Cerebellar nuclear complex (tissue), 1 donor: ENCODE measurements at places on chromosomes 13 and 19.

- DNase-seq, result no peak
Observed at GRCh38 chr13:98730441-98730840, 22.0 kb downstream of the SLC15A1 start.

DNA sequence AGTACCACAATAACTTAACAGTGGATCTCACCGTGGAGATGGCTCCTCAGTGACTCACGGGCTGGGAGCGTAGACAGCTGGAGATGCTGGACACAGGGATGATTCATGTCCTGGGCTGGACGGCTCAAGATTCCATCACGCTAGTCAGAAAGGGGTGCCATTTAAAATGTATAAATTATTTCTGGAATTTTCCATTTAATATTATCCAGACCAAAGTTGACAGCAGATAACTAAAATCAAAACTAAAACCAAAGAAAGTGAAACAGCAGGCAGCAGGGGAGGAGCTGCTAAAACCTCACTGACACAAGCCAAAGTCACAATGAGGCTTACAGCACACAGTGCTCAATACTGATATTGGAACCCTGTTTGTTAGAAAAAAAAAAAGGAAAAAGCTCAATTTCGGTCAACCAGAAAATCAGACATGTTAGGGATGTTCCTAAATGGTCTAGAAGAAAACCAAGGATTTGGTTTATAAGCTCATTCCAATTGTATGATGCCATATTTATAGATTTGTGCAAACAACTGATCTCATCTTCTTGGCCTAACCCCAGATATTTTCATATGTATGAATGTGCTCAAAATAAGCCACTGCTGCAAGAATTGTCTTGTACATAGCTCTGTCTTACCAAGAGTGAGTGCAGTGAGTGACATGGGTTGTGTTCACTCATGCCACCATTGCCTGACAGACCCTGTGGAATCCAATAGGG lies 111.8 kb downstream of the SACS start:
- no peak for DNase-seq

GRCh38 chr13:38570706-38571105 lies 116.2 kb upstream of the FREM2 start:
- no peak for DNase-seq

DNA sequence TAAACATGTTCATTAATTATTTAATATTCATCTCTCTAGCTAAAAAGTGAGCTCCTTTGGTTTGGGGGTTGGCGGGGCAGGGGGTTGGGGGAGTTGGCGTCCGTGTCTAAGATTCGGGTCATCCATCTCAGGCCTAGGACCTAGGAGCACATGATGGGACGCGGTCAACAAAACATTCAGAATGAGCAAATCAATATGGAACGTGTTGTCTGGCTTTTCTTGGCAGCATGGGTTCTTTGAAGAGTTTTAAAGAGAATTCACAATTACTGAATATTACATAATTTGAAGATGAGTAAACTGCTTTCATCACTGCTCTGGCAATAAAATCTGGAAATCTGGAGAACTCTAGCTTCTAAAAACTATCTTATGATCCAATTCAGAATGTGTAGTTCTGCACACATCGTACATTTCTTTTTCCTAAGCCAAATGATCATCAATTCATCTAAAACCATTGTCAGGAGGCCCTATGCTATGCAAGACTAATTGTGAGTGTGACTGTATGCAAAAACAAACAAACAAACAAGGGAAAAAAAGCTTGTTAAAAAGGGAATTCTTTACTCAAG lies 5.4 kb upstream of the ARGLU1 start:
- no peak for DNase-seq
